ENCODE measurements at places on chromosomes 5 and 9. TPM values are rescaled to one million over a fixed set of nuclear protein-coding genes. Genes with fewer than 3 reads are reported as not detected.

DNA sequence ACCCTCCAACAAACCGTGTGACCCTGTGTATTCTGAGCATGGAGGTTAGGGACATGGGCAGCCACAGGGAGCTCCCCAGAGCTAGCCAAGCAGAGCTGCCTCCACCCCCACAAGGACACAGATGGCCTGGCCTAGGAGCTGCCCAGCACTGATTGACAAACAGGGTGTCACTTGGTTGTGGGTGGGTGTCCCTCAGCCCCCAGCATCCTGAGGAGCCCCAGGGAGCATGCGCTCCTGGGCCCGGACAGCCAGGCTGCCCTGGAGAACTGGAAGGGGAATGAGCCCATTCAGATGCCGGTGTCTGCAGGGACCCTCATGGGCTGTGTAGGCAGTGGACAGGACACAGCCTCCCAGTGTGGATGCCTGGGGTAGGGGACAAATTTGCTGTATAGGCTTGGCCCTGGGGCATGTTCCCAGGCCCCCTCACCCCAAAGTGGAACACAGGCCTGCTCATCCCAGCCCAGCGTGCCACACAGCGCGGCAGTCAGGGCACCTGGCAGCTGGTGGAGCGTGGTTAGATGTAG, 124.8 kb upstream of the LMX1B start:
- no peak for DNase-seq

- no peak for DNase-seq
Observed at GRCh38 chr9:91207729-91208418, 153.8 kb downstream of the AUH start.

- no peak for DNase-seq
Observed at GRCh38 chr5:9398227-9398626, 147.6 kb downstream of the SEMA5A start.

DNA sequence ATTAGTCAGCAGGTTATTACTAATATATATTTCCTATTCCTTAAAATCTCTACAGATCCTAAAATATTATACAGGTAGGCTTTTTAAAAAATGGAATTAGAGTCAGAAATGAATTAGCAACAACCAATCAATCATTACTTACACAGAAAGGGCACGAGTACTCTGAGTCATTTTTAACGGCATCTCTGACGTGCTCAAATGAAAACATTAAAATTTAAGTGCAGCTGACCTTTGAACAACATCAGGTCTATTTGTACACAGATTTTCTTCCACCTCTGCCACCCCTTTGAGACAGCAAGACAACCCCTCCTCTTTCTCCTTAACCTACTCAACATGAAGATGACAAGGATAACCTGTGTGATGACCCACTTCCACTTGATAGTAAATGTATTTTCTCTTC, 19.1 kb downstream of the AUH start:
- DNase-seq = no peak

- no peak for DNase-seq
Observed at GRCh38 chr9:129002992-129003391, 25.1 kb downstream of the SH3GLB2 start.

DNA sequence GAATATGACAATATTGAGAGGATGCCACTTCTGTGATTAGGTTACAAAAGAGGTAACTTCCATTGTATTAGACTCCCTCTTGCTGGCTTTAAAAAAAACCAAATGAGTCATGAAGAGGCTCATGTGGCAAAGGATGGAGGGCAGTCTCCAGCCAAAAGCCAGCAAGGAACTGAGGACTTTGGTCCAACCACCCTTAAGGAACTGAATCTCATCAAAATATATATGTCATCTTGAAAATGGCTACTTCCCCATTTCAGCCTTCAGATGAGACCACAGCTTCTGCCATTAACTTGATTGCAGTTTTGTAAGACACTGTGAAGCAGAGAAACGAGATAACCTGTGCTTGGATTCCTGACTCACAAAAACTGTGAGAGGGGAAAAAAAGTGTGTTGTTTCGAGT, 15.5 kb upstream of the TRIM32 start:
- no peak for DNase-seq

- DNase-seq = no peak
Observed at GRCh38 chr9:12916042-12916441, 141.2 kb downstream of the LURAP1L start.

- DNase-seq = peak; percentile 5
Observed at GRCh38 chr9:120965344-120966012, 38.9 kb upstream of the TRAF1 start.

DNA sequence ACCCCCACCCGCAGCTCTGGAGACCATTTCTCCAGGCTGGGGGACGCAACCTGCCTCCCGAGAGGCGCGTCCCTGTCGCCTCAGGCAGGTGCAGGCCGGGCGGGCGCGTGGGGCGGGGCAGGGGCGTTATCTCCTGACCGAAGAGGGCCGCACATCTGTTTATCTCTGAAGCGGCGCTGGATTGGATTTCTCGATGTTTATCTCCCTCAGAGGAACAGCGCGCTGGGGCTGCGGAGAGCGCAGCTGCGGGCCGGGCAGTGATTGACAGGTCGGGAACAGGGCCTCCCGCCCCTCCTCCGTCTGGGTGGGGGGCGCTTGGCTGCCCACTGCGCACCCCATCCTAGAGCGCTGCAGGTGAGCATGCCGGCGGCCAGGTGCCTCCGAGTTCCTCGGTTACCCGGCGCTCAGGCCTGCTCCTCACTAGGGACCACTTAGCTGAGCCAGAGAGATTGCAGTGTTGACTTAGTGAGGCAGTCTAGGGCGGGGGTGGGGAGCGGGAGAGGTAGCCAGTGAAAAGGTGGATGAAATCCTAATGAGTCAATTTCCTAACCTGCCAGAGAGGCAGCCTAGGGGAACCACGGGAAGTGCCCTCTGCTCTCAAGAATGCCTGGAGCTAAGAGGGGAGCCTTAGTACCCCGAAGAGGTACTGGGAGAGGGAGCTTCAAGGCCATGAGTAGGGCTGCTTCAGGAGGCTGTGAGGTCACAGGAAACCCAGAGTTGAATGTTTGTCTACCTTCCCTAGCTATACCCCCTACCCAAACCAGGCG, 39.6 kb upstream of the TIFAB start:
- DNase-seq = no peak

- no peak for DNase-seq
Observed at GRCh38 chr5:180156141-180156540, 52.9 kb downstream of the RASGEF1C start.

DNA sequence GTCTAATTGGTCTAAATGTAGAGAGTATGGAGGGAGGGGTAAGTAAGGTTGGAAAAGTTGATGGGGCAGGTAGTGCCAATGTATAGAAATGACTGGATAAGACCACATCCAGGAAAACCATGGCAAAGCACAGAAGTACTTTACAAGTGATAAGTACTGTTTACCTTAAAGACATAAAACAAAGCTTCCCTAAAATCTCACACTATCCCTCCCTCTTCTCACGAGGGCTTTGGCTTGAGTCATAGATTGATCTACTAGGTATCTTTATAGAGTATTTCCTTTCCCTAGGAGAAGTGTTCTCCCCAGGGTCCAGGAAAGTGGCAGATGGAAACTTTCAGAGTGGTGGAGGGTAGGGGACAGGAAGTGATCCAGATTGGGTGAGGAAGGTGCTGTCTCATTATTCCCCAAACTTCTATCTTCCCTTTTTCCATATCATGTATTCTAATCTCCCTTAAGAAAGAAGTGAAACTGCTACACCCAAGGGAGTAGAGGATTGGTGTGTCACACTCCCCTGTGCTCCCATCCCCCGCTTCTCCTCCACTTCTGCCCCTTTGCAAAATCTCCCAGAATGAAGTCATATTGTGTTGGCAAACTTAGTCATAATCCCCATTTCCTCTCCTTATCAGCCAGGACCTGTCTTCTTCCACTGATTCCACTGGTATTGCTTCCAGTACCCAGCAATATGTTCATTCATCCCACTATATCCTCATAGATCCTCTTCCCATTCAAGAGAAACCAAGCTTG, 14.6 kb downstream of the IL33 start:
- no peak for DNase-seq

DNA sequence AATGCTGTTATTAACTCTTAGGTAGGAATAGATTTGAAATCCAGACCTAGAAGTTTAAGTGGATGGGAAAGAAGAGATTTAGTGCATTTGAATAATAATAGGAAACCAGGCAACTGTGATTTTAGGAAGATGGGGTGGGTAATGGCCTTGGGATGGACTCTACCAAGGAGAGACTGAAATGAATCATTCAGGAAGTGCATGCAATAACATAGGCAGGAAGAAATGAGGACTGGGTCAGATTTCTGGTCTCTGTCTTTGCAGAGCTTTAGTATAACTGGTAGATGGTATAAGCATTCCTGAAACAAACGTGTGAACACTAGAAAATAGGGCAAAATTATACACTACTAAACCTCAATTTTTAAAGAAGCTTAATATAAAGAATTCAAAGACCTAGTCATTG, 274.4 kb upstream of the CLINT1 start:
- DNase-seq = no peak

GRCh38 chr9:132645711-132646110, 24.1 kb downstream of the DDX31 start:
- no peak for DNase-seq

DNA sequence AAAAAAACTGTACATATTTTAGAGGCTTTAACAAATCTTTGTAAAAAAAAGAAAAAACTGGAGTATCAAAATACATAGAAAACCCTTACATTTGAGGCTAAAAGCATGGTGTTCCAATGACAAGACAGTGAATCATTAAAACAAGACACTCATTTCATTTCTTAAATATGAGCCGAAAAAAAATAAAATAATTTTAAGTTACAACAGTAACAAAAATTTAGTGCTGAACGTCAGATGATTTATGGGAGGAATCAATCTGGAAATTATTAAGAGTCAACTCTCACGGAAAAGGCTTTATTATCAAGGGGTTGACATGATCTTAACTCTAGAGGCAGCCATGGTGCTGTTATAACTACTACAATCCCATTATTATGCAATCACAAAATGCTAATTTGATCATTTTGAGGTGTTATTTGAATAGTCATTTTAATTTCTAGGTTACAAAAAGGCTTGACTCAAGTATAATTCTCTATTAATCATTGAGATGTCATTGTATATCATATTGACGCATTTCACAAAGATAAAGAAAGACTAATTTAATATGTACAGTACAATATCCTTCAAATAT, 51.9 kb downstream of the MAPKAP1 start:
- no peak for DNase-seq

GRCh38 chr5:2871282-2871681, 119.8 kb upstream of the IRX2 start:
- DNase-seq = no peak

DNA sequence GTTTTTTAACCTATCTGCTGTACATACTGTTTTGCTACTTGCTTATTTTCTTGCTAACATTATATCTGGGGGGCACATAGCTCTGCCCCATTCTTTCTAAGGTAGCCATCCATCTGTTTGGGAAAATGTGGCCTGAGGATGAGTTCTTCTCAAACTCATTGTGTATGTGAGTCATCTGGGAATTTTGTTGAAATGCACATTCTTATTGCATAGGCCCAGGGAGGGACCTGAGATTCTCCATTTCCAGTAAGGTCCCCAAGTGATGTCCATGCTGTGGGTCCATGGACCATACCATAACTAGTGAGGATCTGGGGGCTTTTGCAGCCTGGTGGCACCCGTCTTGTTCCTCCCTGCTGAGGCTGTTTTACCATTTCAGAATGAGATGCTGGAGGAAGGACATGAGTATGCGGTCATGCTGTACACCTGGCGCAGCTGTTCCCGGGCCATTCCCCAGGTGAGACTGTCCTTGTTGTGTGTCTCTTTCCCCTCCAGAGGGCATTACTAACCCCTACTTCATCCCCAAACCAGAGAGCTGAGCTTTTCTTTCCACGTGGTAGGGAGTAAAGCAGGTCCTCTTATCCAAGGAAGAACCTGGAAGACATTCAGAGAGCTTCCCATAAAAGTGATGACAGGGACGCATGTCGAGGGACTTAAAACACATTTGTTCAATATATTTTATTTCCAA, 28.6 kb downstream of the CYFIP2 start:
- DNase-seq = no peak

DNA sequence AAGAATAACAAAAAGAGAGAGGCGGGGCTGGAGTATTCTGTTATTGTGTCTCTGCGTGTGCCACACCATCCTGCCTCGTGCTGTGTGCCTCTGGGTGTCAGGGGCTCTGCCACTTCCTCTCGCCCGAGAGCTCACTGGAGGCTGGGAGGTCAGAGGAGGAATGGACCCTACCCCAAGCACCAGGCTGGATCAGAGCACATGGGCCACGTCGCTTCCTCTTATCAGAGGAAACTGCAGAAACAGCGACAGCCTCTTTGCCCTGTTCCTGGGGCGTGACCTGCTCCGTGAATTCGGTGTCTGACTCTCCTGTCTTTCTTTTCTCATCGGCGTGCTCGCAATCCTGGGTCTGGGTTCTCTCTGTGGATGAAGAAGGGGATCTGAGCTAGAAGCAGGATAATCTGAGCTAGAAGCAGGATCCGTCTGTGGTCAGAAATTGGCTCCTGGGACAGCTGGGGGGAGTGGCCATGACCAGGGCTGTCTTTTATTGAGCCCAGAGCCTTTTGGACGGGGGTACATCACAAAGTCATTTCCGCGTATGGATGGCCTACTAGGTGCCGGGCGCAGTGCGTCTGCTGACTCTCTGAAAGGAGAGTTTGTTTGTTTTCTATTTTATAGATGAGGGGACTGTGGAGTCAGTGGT, 150.3 kb upstream of the COL5A1 start:
- peak; percentile 28 for DNase-seq

DNA sequence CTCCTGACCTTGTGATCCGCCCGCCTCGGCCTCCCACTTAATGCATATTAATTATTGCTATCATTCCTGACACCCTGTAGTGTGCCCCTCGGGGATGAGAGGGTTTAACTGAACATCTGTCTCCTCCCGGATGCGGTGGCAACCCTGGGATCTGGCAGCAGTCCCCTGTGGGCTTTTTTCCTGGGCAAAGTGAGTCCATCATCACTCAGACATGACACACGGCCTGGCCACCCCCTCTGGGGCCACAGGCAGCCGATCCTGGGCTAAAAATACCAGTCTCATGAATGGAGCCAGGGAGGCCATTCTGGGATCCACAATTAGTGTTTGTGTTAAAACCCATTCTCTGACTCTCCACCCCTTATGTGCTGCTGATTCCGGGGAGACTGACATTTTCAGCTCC, 161.2 kb downstream of the RGS3 start:
- peak; percentile 97 for DNase-seq

GRCh38 chr9:4106081-4106759, 193.6 kb downstream of the GLIS3 start:
- DNase-seq = no peak

DNA sequence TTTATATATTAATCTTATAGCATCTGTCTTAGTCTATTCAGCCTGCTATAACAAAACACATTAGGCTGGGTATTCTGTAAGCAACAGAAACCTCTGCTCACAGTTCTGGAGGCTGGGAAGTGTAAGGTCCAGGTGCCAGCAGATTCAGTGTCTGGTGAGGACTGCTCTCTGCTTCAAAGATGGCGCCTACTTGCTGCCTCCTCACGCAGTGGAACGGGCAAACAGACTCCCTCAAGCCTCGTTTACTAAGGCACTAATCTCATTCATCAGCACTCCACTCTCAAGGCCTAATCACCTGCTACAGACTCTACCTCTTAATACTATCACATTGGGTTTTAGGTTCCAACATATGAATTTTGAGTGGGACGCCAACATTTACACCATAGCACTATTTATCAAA, 5.2 kb upstream of the TBC1D2 start:
- DNase-seq = no peak

- DNase-seq = peak; percentile 48
Observed at GRCh38 chr9:19931098-19931890, 142.5 kb upstream of the SLC24A2 start.

Gene JAKMIP2
- not detected for total RNA-seq

Gene CD74
- 2.9 TPM for total RNA-seq

Gene CNTNAP3B
- 0.03 TPM for total RNA-seq

Gene TXNDC8
- total RNA-seq = not detected
